AG10803 (cell line): ENCODE measurements at places on chromosomes 7 and 10.

DNA sequence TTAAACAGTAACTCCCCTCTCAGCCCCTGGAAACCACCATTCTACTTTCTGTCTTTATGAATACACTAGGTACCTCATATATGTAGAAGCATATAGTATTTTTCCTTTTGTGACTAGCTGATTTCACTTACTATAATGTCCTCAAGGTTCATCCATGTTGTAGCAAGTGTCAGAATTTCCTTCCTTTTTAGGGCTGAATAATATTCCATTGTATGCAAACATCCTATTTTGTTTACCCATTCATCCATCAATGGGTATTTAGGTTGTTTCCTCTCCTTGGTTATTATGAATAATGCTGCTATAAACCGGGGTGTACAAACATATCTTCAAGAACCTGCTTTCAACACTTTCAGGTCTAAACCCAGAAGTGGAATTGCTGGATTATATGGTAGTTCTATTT lies 125.3 kb downstream of the SGMS1 start:
- DNase-seq: no peak

DNA sequence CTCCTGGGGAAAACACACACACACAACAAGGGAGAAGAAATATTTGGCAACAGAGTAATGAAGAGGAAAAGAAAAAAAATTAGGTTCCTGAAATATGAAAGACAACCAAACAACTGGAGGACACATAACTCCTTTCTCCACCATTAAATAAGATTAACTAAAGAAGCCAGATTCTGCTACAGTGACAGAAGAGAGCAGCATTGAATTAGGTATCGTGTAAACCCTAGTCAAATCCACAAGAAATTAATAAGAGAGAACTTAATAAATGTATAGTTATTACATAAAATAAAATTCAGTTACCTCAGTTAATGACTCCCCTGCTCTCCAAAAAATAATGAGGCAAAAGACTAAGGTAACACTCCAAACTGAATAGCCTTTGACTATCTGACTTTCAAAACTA lies 306.7 kb downstream of the CRPPA start:
- DNase-seq: peak; percentile 49

GRCh38 chr10:44801383-44802327 lies 109.5 kb upstream of the TMEM72 start:
- peak; percentile 84 for DNase-seq

- peak; percentile 41 for DNase-seq
Observed at GRCh38 chr7:113071465-113071864, 15.2 kb downstream of the GPR85 start.

- no peak for DNase-seq
Observed at GRCh38 chr7:43669286-43670081, 59.8 kb downstream of the COA1 start.

GRCh38 chr7:153564391-153564790 lies 487.8 kb upstream of the DPP6 start:
- no peak for DNase-seq

DNA sequence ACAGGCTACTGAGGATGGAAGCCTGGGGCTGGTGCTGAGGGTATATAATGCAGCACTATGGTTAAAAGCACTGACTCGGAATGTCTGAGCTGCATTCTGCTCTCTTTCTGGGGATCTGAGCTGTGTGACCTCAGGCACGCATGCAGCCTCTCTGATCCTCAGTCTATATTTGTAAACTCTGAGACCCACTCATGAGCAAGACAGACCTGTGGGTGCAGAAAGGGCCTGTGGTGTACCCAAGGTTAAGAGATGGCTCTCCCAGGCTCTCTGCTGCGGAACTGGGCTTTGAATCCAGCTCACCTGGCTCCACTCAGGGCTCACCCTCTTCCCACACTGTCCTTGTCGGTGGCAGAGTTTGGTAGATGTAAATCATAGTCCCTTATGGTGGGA lies 89.9 kb downstream of the CHST15 start:
- no peak for DNase-seq
